ENCODE measurements at places on chromosomes 16 and 17.
A peak's percentile ranks its signal among the peaks of the same experiment; 100 is the strongest.

DNA sequence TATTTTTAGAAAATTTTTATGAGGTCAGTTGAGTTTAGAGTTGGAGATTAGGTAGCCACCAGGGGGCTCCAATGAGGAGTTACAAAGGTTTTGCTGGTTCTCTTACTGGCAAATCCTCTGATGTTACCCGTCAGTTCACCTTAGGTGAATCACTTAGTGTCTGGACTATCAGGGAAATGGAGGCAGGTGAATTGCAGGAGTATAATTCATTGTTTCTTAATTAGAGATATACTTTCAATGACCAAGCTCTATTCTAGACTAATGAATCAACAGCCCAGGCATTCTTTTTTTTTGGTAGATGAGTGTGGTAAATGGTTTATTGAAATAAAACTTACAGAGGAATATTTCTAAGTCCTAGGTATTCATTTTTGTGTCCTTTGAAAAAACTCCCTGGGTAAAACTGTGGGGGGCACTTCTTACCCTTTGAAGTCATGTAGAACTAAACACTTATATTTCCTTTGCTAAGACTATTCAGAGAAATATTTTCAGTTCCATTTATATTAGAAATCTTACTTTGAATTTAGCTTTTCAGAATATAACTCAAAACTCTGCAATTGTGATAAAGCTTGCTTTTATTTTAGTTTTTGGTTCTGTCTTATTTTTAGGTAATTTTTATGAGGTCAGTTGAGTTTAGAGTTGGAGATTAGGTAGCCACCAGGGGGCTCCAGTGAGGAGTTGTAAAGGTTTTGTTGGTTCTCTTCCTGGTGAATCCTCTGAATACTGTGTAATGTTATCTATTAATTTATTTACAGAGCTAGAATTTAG, 17.7 kb downstream of the PSMD11 start:
- DNase-seq = peak; percentile 68

DNA sequence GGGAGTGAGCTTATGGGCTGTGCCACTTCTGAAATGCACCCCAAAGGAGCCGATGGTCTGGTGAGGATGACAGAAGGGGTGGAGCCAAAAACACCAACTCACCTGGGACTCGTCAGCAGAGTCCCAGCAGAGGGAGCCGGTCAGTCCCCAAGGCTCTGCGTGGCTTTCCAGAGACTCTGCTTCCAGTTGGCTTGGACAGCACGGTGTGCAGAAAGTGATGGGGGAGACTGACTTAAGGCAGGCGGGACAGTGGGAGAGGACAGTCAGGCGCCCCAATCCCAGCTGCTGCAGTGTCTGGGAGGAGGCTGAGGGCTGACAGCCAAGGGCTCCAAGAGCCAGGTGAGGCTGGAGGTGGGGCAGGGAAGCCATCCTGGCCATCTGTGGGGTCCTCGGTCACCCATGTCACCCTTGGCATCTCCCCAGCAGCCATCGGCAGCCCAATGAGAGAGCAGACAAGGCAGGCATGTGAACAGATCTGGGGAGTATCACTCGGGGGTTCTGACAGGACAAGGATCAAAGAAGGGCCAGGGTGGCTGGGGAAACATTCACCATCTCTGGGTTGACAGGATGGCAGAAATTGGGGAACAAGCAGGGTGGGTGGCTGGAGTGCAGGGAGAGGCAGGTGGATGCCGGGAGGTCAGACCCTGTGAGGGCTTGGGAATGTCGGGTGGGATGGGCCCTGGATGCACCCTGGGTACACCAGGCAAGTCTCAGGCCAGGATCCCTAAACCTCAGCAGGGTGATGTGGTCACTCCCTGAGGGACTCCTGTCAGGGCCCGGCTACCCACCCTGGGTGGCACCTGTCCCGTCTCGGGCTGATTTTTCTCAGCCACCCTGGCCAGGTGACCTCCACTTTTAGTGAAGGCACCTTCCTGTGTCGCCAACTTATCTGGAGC, 8.9 kb upstream of the KRTAP17-1 start:
- DNase-seq = peak; percentile 8

- DNase-seq = no peak
Measured at GRCh38 chr17:73341350-73342049, 29.7 kb upstream of the CDC42EP4 start.

DNA sequence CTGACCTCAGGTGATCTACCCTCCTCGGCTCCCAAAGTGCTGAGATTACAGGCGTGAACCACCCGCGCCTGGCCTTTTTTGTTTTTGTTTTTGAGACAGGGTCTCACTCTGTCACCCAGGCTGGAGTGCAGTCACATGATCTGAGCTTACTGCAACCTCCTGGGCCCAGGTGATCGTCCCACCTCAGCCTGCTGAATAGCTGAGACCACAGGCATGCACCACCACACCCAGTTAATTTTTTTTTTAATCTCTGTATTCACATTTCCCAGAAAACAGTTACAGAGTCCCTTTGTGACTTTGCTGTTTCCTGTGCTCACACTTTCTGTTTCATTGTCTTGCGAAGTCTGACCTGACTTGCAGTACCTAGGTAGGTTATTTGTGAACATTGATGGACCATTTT, 2.7 kb downstream of the CLUAP1 start:
- no peak for DNase-seq

- DNase-seq = peak; percentile 83
Measured at GRCh38 chr16:89155184-89155679, 16.3 kb upstream of the CDH15 start.

DNA sequence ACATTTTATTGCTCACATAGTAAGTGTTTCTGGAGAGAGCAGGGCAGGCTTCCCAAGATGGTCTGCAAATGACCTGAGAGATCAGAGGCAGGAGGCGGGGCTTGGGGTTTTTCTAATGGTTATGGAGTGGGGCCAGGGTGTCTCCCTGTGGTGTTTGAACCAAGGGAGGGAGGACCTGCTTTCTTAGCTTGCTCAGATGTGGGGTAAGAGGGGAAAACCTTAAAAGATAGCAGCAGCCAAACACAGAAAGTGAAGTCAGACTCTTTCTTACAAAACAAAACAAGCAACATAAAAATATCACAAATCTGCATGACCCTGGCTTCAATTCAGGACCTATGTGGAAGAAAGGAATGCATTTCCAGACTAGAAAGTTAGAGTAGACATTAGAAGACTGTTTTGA, 22.9 kb upstream of the DNAJA2 start:
- DNase-seq = no peak

- DNase-seq = no peak
Measured at GRCh38 chr17:40945414-40945813, 8.0 kb upstream of the KRT23 start.

DNA sequence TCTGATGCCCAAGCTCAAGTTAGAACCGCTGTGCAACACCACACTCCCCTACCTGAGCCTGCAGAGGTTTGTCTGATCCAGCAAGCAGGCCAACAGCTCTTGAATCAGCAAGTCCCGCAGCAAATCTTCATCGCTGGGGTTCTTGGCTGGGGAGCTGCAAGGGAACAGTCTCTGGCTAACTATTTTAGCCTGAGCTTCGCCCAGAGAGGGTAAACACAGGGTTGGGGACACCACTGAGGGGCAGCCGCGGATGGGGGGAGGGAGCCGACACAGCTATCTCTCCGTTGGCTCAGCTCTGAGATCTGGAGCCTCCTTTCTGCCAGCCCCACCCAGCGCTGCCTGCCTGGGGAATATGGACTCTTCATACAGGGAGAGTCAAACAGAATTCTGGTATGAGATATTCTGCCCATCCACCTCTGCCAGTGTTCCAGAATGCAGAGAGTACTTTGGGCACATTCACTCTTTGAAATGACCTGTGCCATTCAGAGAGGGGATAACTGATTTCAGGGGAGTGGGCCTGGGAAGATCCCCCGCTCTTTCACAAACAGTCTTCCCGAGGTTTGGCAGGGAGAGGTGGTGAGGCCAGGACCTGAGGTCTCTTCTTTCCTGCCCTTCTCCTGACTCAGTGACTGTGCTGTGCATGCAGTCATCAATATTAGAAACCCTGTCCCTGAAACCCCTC, 7.4 kb downstream of the GIP start:
- DNase-seq = peak; percentile 7

GRCh38 chr16:87961623-87962022, 10.4 kb downstream of the BANP start:
- no peak for DNase-seq

GRCh38 chr17:9389111-9389527, 186.5 kb downstream of the STX8 start:
- peak; percentile 92 for DNase-seq

DNA sequence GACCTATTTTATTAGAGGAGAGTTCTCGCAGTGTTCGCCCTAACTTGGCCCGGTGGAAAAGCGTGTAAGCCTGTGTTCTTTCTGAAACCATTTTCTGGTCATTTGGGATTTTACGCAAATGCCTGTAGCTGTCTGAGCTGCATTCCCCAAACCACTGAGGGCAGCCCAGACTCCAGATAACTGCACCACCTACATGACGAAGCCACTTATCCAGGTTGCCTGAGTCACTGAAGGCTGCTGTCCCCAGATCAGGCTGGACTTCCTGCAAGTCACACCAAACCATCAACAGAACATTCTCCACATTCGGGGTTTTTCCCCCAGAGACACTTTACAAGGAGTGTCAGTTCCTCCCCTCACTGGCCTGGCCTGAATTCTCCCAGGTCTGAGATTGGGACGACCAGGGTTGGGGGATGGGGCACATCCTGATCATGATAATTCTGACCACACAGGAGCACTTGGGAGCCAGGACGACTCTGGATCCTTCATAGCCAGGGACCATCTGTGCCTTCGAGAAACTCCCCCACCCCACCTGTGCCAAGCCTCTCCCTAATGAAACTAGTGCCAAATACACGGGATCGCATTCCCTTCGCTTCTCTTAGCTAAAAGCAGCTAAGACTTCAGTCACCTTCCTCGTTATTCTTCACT, 2.3 kb downstream of the RPRML start:
- no peak for DNase-seq

DNA sequence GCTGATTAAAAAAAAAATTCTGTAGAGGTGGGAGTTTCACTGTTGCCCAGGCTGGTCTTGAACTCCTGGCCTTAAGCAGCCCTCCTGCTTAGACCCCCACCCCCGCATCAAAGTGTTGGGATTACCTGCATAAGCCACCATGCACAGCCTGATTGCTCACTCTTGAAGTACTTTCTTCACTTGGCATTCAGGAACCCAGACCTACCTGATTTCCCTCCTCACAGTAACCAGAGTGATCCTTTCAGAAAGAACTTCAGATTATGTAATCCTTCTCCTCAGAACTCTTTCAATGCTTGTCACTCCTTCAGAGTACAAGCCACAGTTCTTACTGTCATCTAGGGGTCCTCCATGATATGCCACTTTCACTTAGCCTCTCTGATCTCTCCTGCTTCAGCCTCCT, 1.4 kb downstream of the EFCAB13 start:
- DNase-seq = no peak

DNA sequence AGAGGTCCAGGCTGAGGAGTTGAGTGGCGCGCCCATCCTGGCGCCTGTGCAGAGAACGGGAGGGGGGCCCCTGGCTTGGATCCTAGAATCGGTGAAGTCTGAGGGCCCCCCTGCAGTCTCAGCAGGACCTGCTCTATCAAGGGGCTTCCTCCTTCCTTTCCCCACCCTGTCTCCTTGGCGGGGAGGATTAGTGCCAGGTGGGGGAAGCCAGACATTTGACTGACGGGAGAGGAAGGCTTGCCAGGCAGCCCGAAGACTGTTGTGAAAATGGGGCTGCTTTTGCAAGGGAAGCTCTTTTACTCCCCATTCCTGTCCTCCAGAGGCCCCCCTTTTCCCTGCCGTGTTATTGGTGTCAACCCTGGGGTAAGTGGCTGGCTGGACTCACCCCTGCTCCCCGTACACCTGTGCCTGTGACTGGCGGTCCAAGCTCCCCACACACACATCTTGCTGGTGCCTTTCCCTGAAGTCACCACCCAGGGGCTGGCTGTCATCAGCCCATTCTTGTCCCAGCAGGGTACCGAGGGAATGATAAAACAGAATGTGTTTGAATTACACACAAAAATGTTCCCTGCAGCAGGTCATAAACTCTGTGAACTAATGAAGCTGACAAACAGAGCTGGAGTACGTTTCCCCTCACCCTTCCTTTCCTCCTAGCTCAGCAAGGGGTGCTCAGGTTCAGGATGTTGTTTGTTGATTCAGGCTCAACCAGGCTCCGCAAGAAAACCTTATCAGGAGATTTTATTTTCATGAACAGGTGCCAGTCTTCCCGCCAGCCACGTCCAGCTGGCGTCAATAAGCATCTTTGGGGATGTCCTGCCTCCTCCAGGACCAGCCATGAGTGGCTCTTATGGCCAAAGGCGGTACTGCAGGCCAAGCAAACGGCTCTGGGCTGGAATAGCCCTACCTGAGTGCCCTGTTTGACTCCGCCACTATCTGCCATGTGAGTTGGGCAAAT, 4.4 kb upstream of the ARMC7 start:
- DNase-seq = peak; percentile 34

DNA sequence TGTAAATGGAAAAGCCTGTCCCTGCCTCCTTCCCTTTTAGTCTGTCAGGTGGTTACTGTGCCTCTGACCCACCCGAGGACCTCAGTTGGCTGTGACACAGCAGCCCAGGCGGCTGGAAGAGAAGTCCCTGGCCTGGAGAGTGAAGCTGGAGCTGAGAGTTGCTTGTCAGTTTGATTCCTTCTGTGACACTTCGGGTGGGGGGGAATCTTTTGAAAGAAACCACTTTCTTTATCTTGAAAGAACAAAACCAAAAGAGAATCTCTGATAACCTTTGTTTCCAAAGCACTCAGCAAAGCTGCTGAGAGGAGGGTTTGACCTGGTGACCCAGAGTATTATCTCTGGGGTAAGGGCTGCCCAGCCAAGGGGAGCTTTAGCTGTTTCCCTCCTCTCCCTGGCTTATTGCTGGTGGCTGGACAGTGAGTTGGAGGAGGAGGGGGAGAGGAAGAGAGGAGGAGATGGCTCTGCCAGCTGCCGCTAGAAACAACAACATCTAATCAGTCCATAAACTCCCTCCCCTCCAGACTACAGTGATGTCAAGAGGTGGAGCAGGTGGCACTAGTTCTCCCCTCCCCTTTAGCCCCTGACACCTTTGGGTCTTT, 34.0 kb downstream of the YPEL2 start:
- DNase-seq = no peak

GRCh38 chr17:48259694-48260291, 152.2 kb downstream of the SNX11 start:
- DNase-seq = peak; percentile 43

- no peak for DNase-seq
Measured at GRCh38 chr16:67526149-67526791, 2.4 kb upstream of the RIPOR1 start.

DNA sequence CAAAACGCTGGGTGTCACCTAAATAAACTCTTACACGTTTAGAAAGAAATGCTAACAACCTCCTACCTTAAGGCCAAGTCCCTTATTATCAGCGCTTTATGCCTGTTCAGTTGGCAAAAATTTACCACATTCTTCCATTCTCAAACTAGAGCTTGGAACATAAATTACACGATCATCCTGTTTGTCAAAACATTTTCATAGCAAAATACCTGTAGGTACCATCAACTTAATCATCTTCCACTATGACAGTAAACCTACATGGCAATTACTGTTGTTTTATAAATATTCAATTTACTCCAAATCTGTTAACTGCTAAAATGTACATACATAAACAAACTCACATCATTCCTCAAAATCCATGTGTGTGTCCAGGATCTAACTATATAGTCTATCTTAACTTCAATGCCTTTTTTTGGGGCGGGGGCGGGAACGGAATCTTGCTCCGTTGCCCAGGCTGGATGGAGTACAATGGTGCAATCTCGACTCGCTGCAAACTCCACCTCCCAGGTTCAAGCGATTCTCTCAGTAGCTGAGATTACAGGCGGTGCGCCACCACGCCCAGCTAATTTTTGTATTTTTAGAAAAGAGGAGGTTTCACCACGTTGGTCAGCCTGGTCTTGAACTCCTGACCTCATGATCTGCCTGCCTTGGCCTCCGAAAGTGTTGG, 4.4 kb downstream of the RPL23 start:
- no peak for DNase-seq

GRCh38 chr17:6079155-6079888, 9.1 kb downstream of the WSCD1 start:
- DNase-seq = no peak

- DNase-seq = no peak
Measured at GRCh38 chr17:48725288-48726064, 2.5 kb downstream of the PRAC2 start.

Measured in fibroblast of mammary gland (primary cell).